ENCODE measurements at places on chromosomes 12 and 14.

- DNase-seq = no peak
These were observed 46.6 kb upstream of the NR1H4 start for GRCh38 chr12:100427078-100427477.

GRCh38 chr14:77120771-77121743, 20.5 kb downstream of the ZDHHC22 start:
- no peak for DNase-seq

GRCh38 chr12:6697584-6698351, 2.8 kb downstream of the PIANP start:
- DNase-seq = no peak

- DNase-seq = no peak
These were observed 253.9 kb upstream of the MDGA2 start for GRCh38 chr14:47929334-47929733.

GRCh38 chr12:106845902-106846301, 71.4 kb downstream of the RIC8B start:
- no peak for DNase-seq

DNA sequence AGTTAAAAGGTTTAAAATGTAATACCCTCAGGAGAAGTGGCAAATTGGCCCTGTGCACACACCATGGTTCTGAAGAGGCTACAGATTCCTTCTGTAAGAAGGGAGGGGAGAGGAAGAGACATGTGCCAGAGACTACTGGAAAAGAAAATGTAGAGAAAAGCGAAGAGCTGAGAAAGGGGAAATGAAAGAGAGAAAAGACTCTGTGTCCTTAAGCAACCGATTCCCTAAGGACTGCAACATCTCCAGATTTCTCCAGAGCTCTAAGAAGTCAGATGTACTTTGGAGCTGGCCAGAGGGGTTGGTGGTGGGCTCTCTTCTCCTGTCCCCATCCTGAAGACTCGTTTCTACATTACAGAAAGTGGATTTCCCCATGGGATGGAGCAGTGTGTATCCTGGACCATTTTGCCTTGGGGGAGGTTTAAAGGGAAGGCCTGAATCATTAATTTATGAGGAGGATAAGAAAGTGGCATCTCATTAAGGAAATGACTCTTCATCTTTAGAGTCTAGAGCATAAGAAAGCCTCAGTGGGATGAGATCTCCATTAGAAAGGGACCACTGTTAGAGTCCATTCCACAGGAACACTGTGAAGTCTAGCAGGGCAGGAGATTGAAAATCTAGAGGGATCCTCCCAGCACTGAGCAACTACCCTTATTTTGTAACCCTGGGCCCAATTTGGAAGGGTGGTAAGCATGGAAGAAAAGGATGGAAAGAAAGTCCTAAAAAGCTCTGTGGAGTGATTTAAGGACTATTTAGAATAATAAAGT, 45.5 kb upstream of the FUT8 start:
- no peak for DNase-seq

DNA sequence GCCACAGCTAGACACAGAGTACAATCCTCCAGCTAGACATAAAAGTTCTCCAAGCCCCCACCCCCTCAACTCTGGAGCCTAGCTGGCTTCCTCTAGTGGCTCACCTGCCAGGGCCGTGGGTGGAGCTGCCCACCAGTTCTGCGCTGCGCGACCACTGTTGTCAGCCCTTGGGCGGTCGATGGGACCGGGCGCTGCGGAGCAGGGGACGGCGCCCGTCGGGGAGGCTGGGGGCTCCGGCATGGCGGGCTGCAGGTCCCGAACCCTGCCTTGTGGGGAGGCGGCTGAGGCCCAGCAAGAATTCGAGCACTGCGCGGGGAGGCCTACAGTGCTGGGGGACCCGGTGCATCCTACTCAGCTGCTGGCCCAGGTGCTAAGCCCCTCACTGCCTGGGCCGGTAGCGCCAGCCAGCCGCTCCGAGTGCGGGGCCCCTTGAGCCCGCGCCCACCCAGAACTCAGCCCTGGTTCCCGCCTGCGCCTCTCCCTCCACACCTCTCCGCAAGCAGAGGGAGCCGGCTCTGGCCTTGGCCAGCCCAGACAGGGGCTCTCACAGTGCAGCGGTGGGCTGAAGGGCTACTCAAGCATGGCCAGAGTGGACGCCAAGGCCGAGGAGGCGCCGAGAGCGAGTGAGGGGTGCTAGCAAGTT, 51.0 kb downstream of the RTN1 start:
- DNase-seq = no peak

DNA sequence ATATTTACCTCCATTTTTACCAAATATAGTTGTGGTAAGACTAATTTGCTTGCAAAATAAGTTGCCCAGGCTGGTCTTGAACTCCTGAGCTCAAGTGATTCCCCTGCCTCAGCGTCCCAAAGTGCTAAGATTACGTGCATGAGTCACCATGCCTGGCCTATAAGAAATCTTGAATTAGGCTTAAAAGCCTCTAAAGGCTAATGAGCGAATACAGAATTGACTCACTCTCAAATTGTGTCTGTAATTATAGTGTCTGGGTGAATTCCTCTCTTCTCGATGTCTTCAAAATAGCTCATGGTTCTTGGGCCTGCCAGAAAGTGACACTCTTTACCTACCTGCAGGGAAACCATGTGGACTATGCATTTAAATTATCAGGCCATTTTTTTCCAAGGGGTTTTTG, 403.5 kb downstream of the SLC16A7 start:
- DNase-seq = no peak

GRCh38 chr12:103546959-103547358, 40.1 kb upstream of the STAB2 start:
- DNase-seq = no peak

DNA sequence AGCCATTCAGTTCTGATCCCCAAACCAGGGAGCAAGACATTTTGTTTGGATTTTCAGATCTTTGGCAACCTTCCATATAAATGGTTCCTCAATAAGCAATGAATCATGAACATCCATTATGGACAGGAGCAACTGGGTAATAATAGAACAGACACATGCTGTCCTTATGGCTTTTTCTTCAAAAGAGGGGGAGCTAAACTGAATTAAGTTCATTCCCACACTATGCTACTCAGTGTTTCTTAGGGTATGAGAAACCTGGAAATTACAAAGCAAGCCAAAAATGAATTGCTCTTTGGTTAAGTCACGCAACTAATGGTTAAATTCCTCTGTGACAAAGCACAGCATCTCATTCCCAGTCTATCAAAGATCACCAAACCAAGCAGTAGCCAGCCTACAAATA, 51.0 kb downstream of the PTGER2 start:
- no peak for DNase-seq

DNA sequence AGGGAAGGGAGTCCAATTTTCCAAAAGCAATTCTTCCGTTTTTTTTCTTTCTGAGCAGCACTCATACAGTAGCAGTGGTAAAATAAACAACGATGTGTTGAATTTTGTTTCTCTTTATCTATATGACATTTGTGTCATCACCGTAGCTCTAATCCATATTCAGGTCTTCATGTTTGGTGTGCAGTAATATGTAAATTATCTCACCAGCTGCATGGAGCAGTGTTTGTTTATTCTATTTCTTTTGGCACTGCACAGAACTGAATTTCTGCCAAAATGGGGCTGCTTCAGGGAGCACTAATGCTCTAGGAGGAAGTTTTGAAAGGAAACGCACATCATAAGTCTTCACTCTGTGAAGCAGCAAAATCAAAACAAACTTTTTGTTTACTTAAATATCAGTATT, 130.0 kb upstream of the NPAS3 start:
- DNase-seq = no peak

GRCh38 chr14:72518809-72519377, 375.0 kb downstream of the DPF3 start:
- DNase-seq = no peak

DNA sequence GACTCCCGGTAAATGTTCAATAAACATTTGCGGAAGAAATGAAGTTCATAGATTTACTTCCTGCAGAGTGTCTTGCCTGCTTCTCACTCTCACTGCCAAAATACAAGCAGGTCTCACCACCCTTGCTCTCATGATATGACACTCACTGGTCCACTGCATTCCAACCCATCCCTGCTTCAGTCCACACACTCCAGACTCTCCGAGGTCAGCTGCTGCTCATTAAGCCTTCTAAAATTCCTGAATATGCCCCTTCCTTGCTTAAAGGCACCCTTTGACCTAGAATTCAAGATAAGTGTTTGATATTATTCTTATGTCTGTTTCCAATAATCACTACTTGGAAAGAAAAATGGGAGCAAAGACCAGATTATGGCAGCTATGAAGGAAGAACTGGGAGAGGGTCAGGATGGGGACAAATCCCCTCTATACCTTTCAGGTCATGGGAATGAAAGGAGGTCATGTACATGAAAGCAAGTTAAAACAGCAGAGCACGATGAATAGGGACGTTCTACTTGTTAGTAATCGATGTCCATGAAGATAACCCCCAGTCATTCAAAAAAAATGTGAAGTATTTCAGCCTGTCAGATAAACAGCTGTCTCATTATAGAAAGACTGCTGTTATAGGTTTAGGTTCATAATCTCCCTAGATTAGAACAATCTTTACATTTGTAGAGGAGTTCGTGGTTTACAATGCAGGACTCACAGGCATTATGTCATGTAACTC, 10.5 kb upstream of the NID2 start:
- no peak for DNase-seq

DNA sequence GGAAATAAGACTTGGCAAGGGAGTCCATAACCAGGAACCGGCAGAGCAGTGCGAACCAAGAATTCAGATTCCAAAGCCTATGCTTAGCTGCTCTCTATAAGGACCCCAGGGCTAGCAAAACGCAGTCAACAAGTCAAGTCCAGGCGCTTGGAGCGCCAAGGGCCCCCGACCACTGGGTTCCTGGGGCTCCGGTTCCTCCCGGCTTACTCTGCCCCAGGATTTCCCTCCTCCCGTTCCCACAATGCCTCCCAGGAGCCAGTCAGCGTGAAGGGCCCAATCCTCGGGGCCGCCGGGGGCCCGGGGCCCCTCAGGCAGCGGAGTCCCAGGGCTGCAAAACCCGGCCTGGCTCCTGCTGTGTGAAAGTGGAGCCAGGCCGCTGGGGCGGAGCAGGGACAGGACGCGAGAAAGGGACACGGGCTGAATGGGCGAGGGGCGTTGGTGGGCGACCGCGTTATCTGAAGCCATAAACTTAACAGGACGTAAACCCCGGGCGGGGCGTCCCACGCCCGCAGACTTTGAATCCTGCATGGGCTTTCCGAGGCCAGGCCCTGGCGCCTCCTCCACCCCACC, 1.5 kb downstream of the KRT8 start:
- DNase-seq = peak; percentile 10

GRCh38 chr12:55694651-55695050, 13.1 kb downstream of the ITGA7 start:
- DNase-seq = no peak

GRCh38 chr12:113732916-113733315, 233.2 kb downstream of the RBM19 start:
- no peak for DNase-seq

DNA sequence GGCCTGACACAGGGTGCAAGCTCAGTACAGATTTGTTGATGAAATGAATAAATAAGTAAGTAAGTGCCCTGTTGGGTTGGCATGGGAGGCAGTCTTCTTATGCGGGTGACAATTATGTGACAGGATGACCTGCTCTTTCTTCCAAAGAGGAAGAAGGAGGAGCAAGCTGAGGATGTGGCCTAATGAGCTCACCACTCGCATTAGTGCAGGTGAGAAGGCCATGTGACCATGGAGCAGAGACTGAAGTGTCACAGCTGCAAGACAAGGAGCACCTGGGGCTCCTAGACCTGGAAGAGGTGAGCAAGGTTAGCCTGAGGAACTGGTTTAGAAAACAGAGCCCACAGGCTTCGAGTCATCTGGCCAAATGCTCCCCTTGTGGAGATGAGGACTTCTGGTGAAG, 34.9 kb downstream of the LRTM2 start:
- no peak for DNase-seq

GRCh38 chr14:95432144-95433093, 84.0 kb downstream of the SYNE3 start:
- DNase-seq = no peak

DNA sequence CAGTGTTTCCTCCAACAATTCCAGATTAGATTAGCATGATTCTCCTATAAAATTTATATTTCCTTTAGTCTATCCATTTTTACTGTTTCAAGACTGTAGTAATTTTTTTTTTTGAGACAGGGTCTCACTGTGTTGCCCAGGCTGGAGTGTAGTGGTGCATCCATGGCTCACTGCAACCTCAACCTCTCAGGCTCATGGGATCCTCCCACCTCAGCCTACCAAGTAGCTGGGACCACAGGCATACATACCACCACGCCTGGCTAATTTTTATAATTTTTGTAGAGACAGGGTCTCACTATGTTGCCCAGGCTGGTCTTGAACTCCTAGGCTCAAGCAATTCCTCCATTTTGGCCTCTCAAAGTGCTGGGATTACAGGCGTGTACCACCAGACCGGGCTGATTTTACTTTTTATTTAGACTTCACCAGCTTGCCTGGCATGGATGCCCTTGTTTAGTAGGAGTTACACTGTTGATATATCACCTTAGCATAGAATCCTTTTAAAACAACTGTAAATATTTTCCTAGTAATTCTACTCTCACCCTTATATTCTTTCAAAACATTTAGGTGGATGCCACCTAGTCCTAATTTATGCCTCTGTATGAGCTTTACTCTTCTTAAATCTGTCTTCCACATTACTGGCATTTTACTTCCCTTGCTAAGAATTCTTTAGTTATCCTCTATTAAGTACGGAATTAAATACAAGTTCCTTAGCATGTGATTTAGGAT, 55.8 kb upstream of the LIMA1 start:
- DNase-seq = no peak

- DNase-seq = no peak
These were observed 6.0 kb upstream of the CSAD start for GRCh38 chr12:53186745-53187144.

GRCh38 chr12:1469070-1469469, 125.3 kb downstream of the FBXL14 start:
- no peak for DNase-seq

DNA sequence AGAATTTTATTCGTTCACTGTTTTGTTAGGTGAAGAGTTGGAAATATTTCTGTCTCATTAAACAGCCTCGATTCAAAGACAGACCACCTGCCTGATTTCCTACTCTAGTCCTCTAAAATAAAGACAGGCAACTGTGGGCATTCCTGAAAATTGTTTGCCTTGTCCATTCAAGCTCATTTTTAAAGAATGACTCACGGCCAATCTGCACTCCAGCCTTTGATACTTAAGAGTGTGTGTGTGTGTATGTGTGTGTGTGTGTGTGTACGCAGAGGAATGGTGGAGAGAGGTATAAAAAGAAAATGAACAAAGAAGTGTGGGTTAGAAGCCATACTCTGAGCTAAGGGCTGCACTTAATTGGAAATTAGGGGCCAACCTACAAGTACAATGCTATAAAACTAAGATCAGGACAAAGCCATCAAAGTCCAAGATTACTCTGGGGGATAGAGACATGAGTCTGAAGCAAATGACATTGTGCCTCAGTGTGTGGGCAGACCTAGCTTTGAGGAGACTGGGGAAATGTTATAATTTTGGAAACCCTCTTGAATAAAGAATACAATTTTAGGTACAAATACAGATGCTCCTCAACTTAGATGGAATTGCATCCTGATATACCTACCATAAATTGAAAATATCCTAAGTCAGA, 45.6 kb upstream of the SOCS2 start:
- DNase-seq = no peak

Data from stimulated activated effector memory CD8-positive, alpha-beta T cell treated with anti-CD3 and anti-CD28 coated beads, Interleukin-12 subunit alpha, Interleukin-12 subunit beta, amount 100 ng/mL, for 72 hours (primary cell).